ENCODE measurements at places on chromosomes 4 and X.

DNA sequence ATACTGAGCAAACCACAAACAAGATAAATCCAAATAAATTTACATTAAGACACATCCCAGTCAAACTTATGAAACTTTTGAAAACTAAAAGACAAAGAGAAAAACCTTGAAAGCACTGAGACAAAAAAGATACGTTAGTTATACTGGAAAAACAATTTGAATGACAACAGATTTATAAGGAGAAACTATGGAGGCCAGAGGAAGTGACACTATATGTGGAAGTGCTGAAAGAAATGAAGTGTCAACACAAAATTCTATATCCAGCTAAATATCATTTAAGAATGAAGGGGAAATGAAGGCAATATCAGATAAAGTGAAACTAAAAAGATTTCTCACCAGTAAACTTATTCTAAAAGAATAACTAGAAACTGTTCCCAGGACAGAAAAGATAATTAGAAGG is 283.7 kb downstream of the RAPGEF2 start:
- DNase-seq = no peak

DNA sequence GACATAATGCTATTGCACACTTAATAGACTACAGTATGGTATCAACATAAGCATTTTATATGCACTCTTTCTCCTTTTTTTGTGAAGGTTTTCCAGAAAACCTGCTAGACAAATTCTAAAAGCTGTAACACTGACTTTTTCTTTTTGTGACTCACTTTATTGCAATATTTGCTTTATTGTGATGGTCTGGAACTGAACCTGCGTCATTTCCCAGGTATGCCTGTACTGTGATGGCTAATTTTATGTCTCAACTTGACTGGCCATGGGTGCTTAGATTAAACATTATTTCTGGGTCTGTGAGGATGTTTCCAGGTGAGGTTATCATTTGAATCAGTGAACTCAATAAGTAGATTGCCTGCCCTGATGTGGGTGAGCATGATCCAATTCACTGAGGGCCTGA is 35.5 kb upstream of the LAMP2 start:
- no peak for DNase-seq

DNA sequence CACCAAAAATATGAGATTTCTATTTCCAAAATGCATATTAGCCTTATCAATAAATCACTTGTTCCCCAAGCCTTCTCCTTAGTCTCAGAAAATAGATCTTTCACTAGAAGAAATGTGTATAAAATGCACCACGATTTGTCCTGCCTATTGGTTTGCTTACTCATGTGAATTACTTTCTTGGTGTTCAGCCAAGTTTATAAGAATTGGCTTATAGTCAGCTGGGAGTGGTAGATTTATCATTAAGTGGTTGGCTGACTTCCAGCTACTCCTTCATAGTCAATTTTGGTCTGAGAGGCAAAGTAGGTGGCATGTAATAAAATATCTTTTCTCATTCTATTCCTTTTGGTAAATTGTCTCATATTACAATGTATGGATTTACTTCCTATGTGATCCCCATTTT is 1.3 kb downstream of the SULT1E1 start:
- DNase-seq = peak; percentile 36

- DNase-seq = no peak
Measured at GRCh38 chr4:170015285-170015684, 10.9 kb downstream of the MFAP3L start.

GRCh38 chr4:33948921-33949320 is 2295.4 kb downstream of the ARAP2 start:
- DNase-seq = no peak

DNA sequence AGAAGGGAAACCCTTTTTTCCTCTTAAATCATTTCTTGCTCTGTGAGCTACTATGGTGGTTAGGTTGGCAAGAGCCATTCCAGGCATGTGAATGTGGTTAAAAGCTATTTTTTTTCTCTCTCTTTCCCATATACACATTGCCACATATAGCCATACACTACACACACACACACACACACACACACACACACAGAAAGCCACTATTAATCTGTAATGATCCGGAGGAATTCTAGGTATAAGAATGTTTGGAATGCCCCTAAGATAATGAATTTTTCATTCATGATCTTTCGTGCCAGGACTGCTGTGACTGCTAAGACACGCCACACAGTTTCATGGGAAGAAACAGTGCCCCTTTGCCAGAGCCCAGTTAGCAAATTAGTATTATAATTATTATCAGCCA is 21.8 kb upstream of the TLL1 start:
- DNase-seq = no peak

DNA sequence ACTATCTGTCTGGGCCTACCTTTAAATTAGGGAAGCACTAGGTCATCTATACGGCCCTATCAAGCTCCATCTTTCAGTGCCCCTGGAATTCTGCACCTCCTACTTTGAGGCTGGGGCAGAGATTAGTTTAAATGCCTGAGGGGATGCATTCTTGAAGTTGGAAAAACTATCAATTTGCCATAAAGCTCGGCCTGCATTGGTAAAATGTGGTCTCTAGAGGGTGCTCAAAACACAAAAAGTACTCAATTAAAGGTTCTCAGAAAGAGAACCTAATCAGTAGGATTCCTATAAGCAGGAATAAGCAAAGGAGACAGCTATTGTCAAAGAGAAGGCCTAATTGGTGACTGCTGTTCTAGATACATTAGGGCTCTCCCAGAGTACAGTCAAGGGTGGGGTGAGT is 111.7 kb downstream of the AMER1 start:
- no peak for DNase-seq

GRCh38 chr4:829761-830600 is 4.1 kb upstream of the CPLX1 start:
- DNase-seq = no peak

GRCh38 chr4:169976951-169977350 is 49.2 kb downstream of the MFAP3L start:
- no peak for DNase-seq

DNA sequence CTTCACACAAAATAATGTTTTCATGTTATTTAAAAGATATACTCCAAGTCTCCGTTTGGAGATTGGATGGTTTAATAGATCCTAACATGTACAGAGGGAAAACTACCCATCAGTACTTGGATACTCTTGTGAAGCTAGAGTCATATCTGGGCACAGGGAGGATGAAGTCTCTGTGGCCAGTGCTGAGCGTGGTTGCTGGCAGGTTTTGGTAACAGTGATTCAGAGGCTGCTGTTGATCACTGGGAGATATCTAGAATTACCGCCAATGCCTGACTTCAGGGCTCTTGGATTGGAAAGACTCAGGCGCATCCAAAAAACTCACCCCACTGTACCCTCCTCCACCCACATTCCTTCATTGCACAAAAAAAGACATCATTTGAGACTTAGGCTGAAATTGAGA is 107.2 kb upstream of the PGRMC2 start:
- DNase-seq = no peak
